Stimulated activated CD8-positive, alpha-beta memory T cell treated with anti-CD3 and anti-CD28 coated beads, Interleukin-7, amount 100 ng/mL, for 1 hour (primary cell): ENCODE measurements at places on chromosomes 7 and 10.
A peak's percentile ranks its signal among the peaks of the same experiment; 100 is the strongest.

DNA sequence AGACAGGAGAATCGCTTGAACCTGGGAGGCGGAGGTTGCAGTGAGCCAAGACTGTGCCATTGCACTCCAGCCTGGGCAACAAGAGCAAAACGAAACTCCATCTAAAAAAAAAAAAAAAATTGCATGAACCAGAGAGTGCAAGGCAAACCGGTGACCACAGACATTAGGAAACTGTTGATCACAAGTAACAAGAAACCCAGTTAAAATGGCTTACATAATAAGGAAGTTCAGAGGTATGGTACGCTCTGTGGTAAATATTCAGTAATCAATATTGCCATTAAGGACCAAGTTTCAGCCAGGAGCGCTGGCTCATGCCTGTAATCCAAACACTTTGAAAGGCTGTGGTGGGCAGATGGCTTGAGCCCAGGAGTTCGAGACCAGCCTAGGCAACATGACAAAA is 9.2 kb upstream of the NT5C2 start:
- DNase-seq: no peak

GRCh38 chr10:23413629-23414089 is 25.2 kb upstream of the OTUD1 start:
- DNase-seq: no peak

- DNase-seq: no peak
Observed at GRCh38 chr7:156003220-156004162, 191.2 kb upstream of the SHH start.

DNA sequence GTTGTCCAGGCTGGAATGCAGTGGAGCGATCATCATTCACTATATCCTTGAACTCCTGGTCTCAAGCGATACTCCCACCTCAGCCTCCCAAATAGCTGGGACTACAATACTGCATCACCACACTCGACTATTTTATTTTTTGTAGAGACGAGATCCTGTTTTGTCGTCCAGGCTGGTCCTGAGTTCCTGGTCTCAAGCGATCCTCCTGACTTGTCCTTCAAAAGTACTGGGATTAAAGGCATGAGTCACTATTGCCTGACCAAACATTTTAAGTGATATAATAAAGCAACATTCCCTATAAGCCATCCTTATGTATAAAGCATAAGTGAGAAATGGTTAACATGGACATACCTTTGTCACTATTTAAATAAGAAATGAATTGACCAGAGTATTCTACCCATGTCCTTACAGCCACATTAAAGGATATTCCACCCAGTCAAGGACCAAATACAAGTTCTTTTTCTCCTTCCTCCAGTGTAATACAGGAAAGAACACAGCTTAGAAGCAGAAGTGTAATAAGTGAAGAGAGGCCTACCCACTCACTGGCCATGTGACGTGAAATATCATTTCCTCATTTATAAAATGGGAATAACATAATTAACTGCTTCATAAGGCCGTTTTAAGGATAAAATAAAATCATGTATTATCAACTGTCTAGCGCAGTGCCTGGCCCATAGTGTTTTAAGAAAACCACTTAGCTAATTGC is 82.0 kb downstream of the DOCK4 start:
- DNase-seq: no peak

GRCh38 chr10:79380125-79380945 is 33.1 kb downstream of the PPIF start:
- no peak for DNase-seq

GRCh38 chr10:101047961-101048892 is 13.6 kb upstream of the KAZALD1 start:
- DNase-seq: no peak

GRCh38 chr10:74923556-74923955 is 97.2 kb downstream of the KAT6B start:
- DNase-seq: no peak

GRCh38 chr10:6445671-6446316 is 134.3 kb downstream of the PRKCQ start:
- DNase-seq: peak; percentile 43

DNA sequence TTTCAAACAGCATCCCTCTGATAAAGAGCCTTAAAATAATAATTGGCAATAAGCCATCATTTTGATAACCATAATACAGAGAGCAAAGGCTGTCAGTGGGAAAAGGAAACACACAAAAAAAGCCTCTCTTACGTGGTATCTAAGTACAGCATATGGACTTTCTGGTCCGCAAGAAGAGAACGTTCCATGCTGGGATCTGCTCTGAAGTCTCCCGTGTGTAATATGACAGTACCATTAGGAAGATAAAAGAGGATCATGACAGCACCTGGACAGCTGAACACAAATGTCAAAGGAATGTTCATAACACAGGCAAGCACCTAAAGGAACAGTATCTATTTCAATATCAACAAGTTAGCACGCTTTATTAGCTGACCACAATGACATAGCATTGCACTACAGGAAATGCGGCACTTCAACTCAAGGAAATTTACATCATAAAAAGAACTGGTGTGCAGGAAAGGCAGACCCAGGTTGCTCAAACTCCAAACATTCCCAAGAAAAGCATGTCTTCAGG is 9.9 kb downstream of the DCLRE1A start:
- no peak for DNase-seq

DNA sequence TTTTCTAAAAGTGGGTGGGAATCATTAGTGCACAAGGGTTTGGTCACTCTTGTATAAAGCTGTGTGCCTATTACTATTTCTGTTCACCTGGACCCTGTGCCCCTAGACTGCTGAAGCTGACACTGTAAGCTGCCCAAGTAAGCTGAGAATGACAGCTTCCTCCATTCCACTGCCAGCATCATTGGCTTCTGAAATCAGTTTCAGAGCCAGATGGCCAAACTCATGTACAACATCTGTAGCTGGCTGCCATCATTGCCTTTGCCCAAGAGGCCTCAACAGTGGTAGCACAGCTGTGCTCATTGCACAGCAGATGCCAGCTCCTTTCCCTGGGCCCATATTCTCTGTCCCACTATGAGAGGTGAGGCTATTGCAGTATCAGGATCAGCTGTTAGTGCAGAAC is 165.7 kb downstream of the CPEB3 start:
- no peak for DNase-seq

- DNase-seq: no peak
Observed at GRCh38 chr7:154096-154799, 38.1 kb upstream of the FAM20C start.
